ENCODE measurements at places on chromosomes 4 and X.

- DNase-seq = no peak
Observed at GRCh38 chr4:14084598-14084997, 457.1 kb upstream of the BOD1L1 start.

DNA sequence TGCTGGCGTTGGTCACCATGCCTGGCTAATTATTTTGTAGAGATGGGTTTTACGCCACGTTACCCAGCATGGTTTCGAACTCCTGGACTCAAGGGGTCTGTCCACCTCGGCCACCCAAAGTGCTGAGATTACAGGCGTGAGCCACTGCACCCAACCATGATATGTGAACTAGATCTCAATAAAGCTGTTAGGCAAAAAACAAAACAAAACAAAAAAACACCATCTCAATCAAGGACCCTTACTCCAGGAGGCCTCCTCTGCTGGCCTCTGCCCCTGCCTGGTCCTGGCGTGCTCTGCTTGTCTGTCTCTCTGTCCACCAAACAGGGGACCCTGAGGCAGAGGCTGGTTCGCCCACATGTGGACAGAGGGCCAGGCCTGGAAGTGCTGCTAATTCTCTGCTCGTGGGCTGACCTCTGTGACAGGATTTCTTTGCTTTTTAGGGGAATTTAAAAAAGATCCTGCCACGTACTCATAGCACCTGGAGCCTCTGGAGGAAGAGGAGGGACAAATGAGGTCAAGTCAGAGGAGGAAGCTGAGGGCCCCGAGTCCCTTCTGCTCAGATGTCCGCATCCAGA lies 32.7 kb upstream of the WFS1 start:
- no peak for DNase-seq

DNA sequence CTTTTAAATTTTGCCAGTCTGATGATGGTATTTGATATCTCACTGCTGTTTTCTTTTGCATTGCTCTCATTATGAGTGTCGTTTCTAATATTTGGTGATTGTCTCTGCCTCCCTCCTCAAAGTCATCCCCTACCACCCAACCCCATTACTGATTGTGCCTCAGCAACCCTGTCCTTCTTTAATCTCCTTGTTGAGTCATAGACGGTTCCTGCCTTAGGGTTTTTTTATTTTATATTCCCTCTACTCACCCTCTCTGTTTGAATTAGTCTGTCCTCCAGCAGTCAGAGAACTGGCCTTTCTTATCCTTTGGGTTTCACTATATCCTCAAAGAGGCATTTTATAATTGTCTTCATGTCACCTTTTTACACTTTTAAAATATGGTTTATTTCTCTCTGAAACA lies 409.3 kb upstream of the CPEB2 start:
- DNase-seq = no peak

GRCh38 chr4:54863571-54864255 lies 206.0 kb downstream of the KIT start:
- DNase-seq = no peak

DNA sequence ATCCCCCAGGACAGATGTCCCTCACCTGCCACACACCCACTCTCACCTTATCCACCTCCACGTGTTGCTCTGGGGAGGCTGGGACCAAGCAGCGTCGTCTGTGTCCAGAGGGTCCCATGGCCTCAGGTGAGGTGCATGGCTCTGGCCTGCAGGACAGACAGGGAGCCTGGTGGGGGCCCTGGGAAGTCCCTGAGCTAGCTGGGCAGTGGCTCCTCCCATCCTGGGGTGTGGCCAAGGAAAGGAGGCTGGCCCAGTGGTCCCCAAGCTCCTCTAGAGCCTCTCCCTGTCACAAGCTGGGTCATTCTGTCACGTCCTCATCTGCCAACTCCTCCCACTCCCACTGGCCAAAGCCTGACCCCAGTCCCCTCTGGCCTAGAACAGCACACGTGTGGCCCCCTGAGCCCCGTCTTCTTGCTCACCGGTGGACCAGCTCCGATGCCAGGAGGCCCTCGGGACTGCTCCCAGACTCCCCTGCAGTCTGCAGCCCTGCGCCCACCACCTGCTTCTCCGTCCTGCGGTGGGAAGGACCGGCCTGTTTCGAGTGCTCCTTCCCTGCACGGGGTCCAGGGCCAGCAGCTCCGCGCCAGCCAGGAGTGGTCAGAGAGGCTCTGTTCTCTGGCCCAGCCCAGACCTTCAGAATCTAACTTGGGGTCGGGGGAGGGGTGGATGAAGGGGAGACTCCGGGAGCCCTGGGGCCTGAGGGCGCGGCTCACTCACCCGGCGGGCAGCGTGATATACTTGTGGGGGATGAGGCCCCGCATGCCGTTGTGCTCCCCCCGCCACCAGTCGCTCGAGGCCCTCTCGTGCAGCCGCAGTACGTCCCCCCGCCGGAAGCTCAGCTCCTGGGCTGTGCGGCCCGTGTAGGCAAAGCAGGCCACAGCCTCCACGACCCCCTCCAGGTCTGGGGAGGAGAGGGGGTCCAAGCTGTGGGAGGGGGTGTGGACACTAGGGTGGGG lies 4.8 kb downstream of the AVPR2 start:
- peak; percentile 21 for DNase-seq

DNA sequence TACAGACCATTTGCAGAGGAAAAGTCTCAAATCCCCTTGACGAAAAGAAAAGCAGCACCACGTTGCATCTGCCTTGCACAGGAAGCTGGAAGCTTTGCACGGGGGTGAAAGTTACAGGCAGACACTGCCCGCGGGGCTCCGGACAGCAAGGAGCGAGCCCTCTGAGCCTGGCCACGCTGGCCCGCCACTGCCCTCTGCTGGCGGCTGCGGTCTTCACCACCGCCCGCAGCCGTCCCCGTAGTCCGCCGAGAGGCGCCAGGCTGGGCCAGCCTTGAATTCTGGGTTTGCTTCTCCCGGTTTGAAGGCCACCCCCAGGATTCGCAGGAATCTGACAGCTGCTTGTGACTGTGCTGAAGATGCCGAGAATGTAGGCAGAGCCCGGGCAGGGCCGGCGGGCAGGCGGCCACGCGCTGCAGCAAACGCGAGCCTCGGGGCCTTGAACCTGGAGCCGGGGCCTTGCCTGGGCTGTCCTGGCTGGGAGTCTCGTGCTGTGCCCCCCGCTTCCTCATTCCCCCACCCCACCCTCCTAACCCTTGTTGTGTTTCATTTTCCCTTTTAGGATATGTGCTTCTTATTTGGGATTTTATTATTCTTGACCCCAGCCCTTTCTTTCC lies 49.2 kb downstream of the ENPP6 start:
- peak; percentile 41 for DNase-seq

- no peak for DNase-seq
Observed at GRCh38 chrX:56288608-56289007, 56.5 kb downstream of the KLF8 start.

DNA sequence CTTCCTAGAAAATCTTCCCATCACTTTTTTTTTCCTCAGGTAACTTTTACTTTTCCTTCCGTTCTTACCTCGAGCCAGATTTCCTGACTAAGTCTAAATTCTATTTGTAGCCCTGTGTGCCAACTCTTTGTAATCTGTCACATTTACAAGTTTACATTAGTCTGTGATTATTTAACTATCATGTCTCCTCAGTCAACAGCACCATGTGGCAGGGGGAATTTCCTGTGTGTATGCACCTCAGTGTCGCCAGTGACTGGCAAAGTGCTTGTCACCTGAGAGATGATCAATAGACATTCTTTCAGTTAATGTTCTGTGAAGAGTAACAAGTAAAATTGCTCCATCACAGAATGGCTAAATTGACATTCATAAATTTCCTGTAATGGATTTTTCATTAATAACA lies 468.5 kb downstream of the PDGFC start:
- no peak for DNase-seq

- no peak for DNase-seq
Observed at GRCh38 chrX:141314441-141314840, 72.1 kb upstream of the SPANXC start.

GRCh38 chr4:140466146-140466545 lies 31.9 kb downstream of the MGAT4D start:
- DNase-seq = no peak

GRCh38 chr4:17117746-17118145 lies 219.3 kb upstream of the LDB2 start:
- DNase-seq = no peak

DNA sequence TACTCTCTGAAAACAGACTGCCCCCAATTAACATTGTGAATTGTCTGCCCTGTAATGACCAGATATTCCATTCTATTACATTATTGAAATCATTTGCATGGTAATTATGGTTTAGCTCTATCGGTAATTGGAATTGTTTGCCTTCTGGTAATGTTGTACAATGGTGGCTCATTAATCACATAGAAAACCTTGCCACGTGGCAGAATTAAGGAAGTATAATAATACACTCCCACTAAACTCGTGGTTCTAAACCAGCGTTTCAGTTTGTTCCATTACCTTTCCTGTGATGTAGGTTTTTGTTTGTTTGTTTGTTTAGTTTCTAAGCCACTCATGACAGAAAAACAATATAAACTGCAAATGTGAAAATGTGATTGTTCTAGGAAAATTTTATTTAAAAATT lies 45.1 kb upstream of the TAPT1 start:
- no peak for DNase-seq

- DNase-seq = no peak
Observed at GRCh38 chr4:1044469-1045192, 33.2 kb downstream of the FGFRL1 start.

DNA sequence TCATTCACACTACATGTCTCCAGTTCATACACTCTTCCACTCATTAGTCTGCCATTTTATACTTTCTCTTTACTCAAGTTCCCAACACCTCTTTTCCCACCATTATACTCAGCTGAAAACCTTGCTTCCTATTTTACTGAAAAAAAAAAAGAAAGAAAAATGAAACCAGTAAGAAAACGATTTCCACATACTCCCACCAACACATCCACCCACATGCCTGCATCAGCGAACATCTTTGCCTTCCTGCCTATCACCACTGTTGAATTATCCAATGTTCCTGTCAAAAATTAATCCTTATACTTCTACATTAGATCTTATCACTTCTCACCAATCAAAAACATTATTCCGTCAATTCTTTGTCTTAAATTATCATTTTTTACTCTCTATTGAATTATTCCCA lies 188.1 kb upstream of the FAM241A start:
- DNase-seq = no peak

GRCh38 chr4:138616775-138617174 lies 374.6 kb upstream of the SLC7A11 start:
- DNase-seq = no peak

GRCh38 chr4:12138488-12138887 lies 709.8 kb upstream of the HS3ST1 start:
- DNase-seq = no peak

GRCh38 chr4:61514991-61515390 lies 314.9 kb downstream of the ADGRL3 start:
- DNase-seq = no peak

GRCh38 chr4:184324939-184325477 lies 107.3 kb upstream of the ENPP6 start:
- DNase-seq = no peak

DNA sequence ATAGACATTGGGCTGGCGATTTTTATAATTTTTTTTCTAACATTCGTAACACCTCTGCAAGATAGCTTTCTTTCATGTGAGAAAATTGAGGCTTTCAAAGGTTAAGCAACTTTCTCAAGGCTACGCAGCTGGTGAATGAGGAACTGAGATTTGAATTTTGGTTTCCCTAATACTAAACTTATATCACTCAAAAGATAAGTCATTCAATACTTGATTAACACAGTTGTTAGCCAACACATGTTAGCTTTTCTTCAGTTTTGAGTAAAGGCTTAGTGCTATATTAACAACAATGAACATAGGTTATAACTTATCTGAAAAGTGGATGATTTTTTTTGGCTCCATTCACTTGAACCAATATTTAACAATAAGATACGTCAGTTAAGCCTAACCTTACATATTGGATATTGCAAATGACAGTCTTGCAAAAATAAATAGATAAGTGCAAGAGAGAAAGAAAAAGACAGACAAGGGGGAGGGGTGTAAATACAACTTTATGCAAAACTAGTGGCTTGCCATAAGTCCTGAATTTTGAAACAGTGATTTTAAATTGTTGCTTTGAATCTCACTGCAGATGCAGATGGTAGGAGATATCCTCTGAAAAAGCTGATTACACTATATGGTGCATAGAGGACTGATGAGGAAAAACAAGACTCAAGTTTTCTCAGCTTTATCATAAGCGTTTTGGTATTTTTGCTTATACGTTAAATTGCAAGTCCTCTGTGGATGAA lies 11.1 kb upstream of the GPM6A start:
- DNase-seq = no peak

GRCh38 chr4:138205531-138206233 lies 36.5 kb downstream of the SLC7A11 start:
- DNase-seq = no peak

- DNase-seq = no peak
Observed at GRCh38 chr4:186689476-186689875, 34.2 kb downstream of the FAT1 start.

- DNase-seq = no peak
Observed at GRCh38 chrX:147788641-147789350, 122.9 kb upstream of the FMR1 start.

- no peak for DNase-seq
Observed at GRCh38 chrX:2538031-2538757, 37.4 kb upstream of the DHRSX start.

DNA sequence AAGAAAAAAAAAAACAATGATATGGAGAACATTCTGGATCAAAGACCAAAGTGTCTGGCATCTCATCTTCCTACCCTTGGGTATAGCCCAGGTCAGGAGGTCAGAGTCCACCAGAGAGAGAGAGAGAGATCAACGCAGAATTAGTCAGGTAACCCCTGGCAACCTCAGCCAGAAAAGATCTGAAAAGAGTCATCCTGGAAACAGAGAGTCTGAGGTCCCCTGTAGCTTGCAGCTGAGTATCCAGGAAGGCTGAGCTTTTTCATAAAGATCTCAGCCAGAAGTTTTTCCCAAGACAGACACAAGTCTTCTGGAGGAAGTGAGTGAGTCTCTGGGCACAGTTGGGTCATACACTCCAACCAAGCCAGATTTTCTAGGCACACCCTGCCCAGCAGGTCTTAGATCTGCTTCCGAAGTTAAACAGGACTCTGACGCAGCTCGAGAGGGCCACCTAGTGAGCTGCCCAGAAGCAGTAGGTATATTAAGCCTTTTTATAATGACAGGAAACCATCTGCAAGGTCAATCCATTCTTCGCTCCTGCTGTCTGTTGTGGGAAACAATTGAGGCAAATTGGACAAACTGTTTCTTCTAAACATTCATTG lies 35.7 kb downstream of the ACE2 start:
- peak; percentile 83 for DNase-seq

DNA sequence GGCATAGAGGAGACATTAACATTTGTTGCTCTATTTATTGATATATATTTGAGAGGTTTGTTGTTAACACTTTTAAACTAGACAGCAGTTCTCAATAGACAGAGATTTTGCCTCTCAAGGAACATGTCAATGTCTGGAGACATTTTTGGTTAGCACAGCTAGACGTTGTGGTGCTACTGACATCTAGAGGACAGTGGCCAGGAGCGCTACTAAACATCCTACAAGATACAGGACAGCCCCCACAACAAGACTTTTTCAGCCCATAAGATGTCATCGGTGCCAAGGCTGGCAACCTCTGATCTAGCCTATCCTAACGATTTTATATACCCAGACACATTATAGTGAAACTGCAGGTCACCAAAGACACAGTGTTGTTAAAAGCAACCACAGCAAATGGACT lies 18.4 kb upstream of the CTSO start:
- DNase-seq = peak; percentile 12

Data from hematopoietic multipotent progenitor cell treated with erythropoietin and hydrocortisone succinate and interleukin-3 and kit ligand, for 8 days (in vitro differentiated cells).